ENCODE measurements at places on chromosomes 11 and 22.
A peak's percentile ranks its signal among the peaks of the same experiment; 100 is the strongest.

GRCh38 chr11:75275581-75275980 is 35.0 kb downstream of the TPBGL start:
- peaks cover 26% of the 10 kb centered on the region for H3K36me3 ChIP-seq
- peak; percentile 15 for DNase-seq
- H3K27me3 ChIP-seq = no peaks in the 10 kb centered on the region
- H3K4me1 ChIP-seq = peaks cover 33% of the 10 kb centered on the region
- H3K27ac ChIP-seq = peak overlapping the region; percentile 65

DNA sequence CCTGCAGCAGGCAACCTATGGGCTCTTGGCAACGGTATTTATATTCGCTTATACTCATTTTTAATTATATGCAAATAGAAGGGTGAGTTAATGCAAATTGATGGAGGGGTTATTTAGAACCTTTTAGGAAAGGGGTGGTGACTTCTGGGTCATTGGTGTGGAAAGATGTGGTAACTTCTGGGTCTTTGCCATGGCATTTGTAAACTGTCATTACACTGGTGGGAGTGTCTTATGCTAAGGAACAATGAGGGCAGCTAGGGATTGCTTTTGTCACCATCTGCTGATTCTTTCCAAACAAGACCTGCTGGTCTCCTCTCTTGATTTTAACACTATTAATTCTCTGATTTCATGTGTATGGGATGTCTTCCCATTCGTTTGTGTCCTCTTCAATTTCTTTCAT is 11.7 kb upstream of the KAT5 start:
- DNase-seq = no peak
- no peaks in the 10 kb centered on the region for H3K27me3 ChIP-seq
- no peak overlapping the region for H3K27ac ChIP-seq
- no peaks in the 10 kb centered on the region for H3K4me1 ChIP-seq
- no peak overlapping the region for H3K4me3 ChIP-seq
- no peaks in the 10 kb centered on the region for H3K36me3 ChIP-seq

GRCh38 chr11:57210781-57211180 is 26.3 kb downstream of the APLNR start:
- H3K4me1 ChIP-seq = no peaks in the 10 kb centered on the region
- H3K27ac ChIP-seq = no peak overlapping the region
- no peaks in the 10 kb centered on the region for H3K36me3 ChIP-seq

GRCh38 chr11:59197991-59198390 is 14.7 kb downstream of the MPEG1 start:
- no peak for DNase-seq
- no peak overlapping the region for H3K4me3 ChIP-seq
- no peaks in the 10 kb centered on the region for H3K36me3 ChIP-seq

DNA sequence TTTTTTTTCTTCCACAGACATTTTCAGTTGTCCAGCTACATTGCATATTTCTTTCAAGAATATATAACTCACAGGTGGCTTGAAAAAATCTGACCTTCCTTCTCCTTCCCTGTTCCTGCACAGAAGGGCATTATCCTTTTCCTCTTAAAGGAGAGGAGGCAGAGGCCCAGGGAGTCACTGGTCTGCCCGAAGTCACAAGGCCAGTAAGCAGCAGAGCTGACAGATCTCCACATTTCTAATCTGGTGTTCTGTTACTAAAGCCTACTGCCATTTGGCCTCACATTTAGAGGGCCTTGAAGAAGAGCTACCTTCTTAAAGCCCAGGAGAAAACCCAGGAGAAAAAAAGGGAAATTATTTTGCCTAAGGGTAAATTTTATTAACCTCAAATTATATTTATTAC is 12.3 kb downstream of the ENDOD1 start:
- no peak overlapping the region for H3K27ac ChIP-seq
- H3K27me3 ChIP-seq = no peaks in the 10 kb centered on the region
- H3K4me1 ChIP-seq = no peaks in the 10 kb centered on the region
- no peak for DNase-seq

DNA sequence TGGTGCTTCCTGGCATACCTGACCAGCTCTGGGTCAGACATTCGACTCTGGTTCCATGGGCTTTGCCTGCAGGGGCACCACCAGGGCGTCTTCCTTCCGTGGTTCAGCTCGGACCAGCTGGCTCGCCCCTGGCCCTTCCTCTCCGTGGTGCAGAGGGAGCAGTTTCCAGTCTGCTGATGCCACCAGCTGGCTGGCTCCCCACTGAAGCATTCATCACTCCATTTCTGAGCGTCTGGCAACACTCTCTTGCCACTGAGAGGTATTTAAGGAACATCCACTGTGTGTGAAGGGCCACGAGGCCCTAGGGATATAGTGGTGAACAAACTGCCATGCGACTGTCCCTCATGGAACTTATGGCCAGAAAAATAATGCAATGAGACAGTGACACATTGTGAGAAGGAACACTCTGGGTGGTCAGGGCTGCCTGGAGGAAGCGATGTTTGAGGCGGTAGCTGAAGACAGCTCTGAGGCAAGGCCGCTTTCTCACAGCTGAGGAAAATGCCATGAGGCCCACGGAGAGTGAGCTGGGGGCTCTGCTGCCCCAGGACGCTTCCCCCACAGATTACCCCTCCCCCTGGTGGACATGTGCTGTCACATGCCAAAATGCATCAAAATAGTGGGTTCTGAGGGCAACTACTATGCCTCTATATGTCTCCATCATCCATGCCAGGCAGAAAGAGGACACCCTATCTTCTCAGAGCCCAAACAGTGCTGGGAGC is 44.9 kb upstream of the ARFGAP3 start:
- no peak overlapping the region for H3K4me3 ChIP-seq
- H3K4me1 ChIP-seq = no peaks in the 10 kb centered on the region

DNA sequence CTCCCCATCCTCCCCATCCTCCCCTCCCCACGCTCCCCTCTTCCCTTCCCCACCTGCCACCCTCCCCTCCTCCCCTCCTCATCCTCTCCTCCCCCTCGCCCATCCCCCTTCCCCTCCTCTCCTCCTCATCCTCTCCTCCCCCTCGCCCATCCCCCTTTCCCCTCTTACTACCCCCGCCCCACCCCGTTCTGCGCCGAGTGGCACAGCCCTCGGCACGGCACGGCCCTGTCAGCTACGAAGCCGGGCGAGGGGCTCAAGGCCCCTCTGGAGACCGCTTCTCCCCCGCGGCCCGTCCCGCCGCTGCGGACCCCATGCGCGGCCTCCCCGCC is 449.9 kb downstream of the OPCML start:
- peaks cover 2% of the 10 kb centered on the region for H3K27me3 ChIP-seq
- H3K4me3 ChIP-seq = no peak overlapping the region
- peaks cover 5% of the 10 kb centered on the region for H3K4me1 ChIP-seq
- H3K36me3 ChIP-seq = no peaks in the 10 kb centered on the region
- DNase-seq = no peak

GRCh38 chr22:45099961-45100360 is 63.8 kb upstream of the NUP50 start:
- no peak overlapping the region for H3K4me3 ChIP-seq
- no peak overlapping the region for H3K27ac ChIP-seq
- H3K4me1 ChIP-seq = no peaks in the 10 kb centered on the region

Measured in effector memory CD4-positive, alpha-beta T cell (primary cell).